Activated T-helper 1 cell treated with anti-CD3 and anti-CD28 coated beads, Interleukin-2, amount 50 U/mL, for 16 hours (primary cell): ENCODE measurements at places on chromosomes 6 and 20.

- no peak for DNase-seq
Observed at GRCh38 chr20:62181808-62182207, 1.0 kb upstream of the MTG2 start.

DNA sequence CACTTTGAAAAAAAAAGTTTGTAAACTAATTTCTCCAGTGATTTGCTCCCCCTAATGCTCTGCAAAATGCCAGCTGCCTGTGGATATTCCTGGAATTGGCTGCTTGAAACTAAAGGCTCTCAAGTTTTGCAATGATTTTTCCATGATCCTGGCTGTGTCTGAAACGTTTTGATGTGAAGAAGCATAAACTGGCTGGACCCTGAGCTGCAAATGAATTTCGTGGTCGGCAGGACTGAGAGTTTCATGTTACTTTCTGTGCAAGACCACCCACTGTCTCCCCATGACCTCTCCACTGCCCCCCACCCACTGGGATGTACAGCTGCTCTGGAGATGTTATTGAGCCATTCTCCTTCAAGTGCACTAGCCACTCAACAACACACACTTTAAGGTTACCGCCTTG is 171.3 kb upstream of the SSTR4 start:
- no peak for DNase-seq

GRCh38 chr20:57656821-57657534 is 36.8 kb upstream of the ZBP1 start:
- DNase-seq, result peak; percentile 2

DNA sequence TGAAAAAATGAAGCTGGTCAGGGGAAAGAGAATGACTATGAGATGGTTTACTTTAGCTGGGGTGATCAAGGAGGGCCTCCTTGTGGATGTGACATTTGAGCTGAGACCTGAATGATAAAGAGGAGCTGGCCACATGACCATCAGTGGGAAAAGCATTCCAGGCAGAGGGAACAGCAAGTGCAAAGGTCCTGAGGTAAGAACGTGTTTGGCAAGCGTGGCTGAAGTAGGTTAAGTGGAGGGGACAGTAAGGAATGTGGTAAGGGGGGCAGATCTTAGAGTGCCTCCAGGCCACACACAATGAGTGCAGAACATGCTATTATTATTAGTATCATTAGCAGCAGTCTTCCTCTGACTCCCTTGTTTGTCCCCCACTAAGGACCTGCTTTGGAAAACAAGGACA is 92.6 kb downstream of the KCNB1 start:
- no peak for DNase-seq

GRCh38 chr6:162541019-162541601 is 186.5 kb downstream of the PRKN start:
- no peak for DNase-seq

- no peak for DNase-seq
Observed at GRCh38 chr6:3117912-3118352, 579 bp upstream of the BPHL start.

DNA sequence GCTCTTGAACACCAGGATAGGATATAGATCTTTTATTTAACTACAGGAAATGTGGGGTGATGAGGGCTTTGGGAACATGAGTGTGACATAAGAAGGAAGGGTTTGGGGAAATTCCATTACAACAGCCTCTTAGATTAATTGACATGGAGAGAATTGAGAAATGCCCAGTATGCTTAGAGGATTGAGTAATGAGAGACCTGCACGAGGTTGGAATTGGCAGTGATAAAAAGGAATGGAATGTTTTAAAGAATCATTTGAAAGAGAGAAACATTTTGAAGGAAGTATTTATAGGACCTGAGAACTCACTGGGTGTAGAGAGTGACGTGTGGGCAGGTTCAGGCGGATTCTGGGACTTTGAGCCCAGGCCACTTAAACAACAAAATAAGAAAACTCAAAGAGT is 227.0 kb downstream of the BMP2 start:
- no peak for DNase-seq

DNA sequence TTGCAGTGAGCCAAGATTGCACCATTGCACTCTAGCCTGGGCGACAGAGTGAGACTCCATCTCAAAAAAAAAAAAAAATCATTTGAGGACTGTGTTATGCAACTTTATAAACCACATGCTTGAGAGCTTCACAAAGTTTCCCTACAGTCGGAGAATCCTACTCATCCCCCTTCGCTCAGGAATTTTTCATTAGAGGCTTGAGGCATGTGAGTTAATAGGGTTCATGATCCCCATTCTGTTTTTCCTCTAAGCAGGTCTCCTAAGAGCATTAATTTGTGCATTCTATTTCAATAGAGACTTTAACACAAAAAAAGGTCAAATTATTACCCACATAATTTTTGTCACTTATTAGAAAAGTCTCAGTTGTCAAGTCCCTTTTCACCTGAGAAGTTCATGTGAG is 103.7 kb upstream of the SOX4 start:
- no peak for DNase-seq

- DNase-seq, result no peak
Observed at GRCh38 chr6:108102965-108103364, 28.4 kb upstream of the OSTM1 start.

- no peak for DNase-seq
Observed at GRCh38 chr6:148874698-148875293, 128.0 kb downstream of the UST start.

DNA sequence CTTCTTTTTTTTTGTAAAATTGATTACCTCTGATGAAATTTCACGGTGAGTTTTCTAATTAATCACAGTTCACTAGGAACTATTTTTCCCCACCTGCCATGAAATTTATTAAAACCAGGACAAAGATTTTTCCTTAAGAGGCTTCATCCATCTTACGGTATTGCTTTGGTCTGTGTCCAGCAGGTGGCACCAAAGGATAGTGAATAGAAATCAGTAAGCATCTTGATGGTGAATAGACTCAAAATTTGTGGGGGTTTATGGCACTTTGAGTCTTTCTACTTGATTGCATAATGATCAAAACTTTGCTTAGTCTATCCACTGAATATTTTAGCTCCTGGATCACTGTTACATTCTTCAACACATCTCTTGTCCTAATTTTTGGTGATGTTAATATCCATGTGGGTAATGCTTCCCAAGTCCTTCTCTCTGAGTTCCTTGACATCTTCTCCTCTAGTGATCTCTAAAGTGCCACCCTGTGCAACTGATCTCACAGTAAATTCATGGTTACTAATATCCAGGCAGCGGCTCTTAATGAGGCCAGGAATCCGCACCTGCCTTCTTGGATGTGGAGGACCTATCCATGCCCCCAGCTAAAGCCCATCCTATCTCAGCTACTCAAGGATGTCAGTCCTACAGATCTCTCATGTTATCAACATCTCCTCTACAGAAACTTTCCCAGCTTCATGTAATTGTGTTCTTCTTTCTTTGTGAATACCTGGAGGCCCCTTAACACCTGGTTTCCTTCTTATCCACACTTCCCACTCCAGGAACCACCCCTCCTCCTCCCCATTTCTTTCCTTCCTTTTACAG is 54.5 kb downstream of the STMND1 start:
- peak; percentile 11 for DNase-seq

- DNase-seq, result no peak
Observed at GRCh38 chr6:169367507-169367906, 113.9 kb upstream of the THBS2 start.

DNA sequence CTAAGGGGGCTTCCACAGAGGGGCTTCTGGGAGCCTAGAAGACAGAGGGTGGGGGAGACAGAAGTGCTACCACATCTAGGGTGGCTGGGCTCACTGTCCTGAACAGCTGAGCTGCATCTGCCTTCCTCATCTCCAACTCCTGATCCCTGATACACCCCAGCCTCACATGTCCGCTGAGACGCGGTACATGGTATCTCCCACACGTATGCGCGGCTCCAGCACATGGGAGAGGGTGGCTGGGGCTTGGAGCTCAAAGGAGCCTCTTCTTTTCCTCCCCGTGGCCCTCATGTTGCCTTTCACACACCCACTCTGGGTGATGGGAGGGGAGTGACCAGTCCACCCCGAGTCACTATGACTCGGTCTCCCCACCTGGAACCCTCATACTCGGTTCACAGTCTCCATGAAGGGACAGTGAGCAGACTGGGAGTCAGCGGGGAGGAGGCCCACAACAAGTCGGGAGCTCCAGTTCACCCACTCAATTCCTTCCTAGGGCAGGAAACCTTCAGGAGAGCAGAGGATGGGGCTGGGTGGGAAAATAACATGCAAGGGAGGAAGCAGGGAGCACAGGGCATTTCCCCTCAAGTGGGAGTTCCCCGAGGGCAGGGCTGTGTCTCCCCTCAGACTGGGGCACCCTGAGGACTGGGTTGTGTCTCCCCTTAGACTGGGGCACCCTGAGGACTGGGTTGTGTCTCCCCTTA is 61.7 kb downstream of the MRPL14 start:
- no peak for DNase-seq

DNA sequence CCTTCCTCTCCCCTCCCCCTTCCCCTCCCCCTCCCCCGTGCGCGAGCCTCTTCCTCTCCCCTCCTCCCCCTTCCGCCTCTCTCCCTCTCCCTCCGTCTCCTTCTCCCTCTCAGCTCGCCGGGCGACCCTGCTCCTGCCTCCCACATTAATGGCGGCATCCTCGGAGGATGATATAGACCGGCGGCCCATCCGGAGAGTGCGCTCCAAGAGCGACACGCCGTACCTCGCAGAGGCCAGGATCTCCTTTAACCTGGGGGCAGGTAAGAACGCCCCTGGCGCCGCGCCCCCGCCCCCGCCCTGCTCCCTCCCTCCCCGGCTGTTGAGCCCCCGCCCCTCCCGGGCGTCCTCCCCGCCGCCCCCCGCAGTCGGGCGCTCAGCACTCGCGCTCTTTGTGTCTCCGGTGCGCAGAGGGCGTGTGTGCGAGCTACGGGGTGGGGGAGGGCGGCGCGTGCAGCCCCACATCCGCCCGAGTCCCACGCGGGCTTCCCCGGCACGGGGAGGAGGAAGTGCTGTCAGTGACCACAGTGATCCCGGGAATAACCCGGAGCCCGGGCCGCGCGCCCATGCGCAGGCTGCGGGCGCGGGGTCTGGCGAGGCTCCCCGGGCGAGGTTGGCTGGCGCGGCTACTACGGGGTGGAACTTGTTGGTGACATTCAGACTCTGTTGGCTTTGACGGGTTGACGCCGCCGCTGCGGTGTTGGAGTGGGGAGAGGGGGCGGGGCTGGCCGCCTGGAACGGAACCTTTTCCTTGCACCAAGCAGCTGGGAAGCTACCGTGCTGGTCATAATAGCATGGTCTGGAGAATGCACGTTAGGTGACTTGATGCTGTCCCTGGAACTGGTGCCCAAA is 33.2 kb downstream of the PHACTR1 start:
- DNase-seq, result no peak

DNA sequence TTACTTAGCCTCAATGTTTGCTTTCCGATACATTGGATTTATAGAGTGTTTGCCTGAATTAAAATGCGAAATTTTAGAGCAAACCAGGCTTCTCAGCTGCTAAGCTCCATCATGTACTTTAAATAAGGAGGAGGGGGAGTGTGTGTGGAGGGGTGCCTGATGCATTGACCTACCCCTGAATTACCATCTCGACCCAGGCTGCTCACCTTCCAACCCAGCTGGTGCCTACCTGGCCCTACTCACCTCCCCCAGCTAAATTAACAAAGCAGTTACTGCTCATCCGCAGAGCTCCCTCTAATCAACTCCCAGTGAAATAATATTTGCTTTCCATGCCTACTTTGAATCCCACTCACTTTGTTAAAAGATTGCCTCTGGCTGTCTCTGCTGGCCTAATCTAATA is 544.5 kb downstream of the MAFB start:
- no peak for DNase-seq

DNA sequence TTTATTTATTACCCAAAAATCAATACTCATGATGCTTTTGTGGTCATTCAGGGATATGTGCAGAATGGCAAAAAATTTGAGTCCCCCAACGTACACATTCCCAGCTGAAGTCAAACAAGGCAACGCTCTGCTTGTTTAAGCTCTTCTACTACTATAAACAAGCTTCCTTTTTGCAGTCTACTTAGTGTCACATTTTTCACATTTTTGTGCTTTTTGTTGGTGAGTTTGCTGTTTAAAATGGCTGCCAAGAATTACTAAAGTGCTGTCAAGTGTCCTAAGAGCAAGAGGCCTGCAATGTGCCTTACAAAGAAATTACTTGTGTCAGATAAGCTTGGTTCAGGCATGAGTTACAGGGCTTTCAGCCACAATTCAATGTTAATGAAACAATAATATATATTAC is 2.1 kb downstream of the WFDC8 start:
- DNase-seq, result no peak

DNA sequence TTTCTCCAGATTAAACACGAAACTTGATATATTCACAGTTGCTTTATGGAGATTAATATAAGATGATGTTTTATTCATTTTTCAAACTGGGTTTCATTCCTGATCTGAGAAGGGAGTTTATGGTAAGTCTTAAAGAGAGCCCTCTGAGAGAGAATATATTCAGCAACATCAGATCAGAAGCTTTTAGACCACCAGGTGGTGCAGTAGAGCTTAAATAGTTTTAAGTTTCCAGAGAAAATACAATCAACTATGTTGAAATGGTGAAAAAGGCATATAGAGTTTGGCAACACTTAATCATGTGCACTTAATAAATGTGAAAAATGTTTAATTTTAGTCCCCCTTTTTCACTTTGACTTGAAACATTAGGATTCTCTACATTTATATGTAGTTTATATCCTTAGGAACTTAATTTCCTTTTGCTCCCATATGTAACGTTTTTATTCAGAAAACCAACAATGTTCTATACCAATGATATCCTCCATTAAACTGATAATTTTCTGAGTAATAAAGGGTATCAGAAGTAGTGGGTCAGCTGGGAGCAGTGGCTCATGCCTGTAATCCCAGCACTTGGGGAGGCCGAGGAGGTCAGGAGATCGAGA is 86.4 kb upstream of the CLDN20 start:
- no peak for DNase-seq

DNA sequence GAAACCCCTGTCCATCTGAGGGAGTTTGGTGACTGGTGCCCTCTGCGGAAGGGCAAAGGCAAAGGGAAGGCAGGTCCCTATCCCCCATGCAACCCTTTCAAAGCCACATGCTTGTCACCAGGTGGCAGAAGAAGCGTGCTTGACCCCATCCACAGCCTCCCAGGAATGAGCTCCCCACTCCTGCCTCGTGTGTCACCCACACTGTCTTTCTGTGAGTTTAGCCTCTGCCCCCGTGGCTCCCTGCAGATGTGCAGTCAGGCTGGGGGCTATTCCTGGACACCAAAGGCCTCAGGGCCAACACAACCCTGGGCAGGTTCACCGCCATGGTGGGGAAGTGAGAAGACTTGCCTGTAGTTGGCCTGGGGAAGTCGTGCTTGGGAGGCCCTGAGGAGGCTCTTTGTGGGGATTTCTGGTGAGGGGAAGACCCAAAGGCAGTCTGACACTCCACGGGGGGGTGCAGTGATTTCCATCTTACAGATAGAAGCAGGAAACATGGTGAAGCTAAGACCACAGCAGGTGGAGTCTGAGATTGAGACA is 16.6 kb upstream of the PCMTD2 start:
- no peak for DNase-seq

DNA sequence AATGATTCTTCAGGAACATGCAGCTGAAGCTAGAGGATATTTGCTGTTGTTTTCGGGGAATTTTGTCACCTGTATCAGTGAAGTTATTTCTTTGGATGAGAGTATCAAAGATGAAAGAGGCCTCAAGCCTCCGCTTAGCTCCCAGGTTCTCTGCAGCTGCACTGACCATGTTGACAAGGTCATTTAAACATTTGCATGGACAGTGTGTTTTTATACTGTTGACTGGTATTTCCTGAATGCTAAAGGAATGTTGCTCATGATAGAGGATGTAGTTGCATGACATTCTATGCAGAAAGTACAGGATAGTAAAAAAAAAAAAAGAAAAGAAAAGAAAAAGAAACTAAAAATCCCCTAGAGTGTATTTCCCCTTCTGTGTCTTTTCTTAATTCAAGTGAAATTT is 165.6 kb upstream of the LAMP5 start:
- no peak for DNase-seq

- DNase-seq, result no peak
Observed at GRCh38 chr20:237489-237888, 10.4 kb downstream of the DEFB129 start.
